ENCODE measurements at places on chromosomes 7 and 10.

DNA sequence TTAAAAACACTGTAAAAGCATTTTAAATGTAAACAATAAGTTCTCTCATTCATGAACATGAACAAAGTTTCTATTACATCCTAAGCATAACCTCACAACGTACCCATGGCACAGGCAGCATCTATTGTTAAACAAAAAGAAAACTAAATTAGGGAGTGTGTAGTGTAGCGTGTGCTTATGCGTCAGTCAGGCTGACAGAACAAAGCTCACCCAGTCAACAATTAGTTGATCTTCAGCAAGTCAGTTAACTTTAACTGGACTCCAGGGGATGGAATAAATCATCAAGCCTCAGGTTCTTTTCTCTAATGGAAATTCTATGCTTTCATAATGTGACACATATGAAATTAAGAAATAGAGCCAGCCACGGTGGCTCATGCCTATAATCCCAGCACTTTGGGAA lies 91.6 kb upstream of the ODAD2 start:
- no peak for DNase-seq

DNA sequence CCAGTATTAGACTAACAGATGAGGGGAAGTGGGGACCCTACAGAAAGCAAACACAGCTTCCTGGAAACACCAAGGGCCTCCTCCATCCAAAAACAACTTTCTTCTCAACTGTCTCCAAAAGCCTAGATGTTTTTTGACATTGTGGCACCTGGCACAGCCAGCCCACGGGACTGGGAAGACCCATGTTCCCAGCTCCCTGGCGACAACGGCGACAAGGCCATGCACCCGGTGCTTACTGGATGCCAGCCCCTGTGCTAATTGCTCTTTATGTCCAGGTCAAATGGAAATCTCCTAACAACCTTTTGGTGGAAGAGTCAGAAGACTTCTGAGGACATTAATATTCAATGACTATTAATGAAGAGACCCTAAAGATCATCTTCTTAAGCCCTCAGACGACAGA lies 7.1 kb downstream of the FGFR2 start:
- DNase-seq: no peak

DNA sequence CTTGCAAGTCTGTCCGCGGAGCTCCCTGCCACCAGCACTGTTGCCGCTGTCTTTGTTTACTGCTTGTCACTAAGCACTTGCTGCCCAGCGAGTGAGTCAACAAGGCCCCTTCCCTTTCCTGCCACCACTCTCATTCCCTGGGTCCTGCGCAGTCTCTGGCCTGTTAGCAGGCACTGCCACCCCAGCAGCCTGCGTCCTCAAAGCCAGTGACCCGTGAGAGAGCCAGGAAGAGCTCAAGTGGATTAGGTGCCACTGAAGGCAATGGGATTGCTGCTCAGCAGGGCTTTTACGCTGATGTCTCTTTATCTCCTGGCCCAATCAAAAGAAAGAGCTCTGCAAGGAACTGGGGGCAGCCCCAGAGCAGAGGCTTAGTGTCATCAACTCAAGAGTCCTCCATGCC lies at the start of gene FRMPD2:
Gene FRMPD2, minus strand, starts transcription at position 61 of the 400 bp plus-strand sequence. CDS start 129 bp downstream, outside the sequence.
- DNase-seq: no peak

- DNase-seq: no peak
Observed at GRCh38 chr10:4568731-4569130, 257.3 kb upstream of the AKR1E2 start.

DNA sequence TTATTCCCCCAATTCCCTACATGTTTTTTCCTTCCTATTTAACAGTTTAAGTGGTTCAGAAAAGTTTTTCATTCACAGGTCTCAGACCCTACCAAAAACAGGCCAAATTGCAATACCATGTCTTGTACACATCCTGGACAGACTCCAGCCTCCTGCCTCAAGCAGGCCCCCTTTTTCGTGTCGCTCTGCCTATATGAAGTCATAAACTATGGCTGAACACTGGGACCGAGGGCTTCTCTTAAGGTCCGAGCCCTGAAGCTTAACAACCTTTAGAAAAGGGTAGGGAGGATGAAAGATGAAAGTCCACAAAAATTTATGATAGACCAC lies 1.4 kb downstream of the FBXW4 start:
- DNase-seq: no peak

DNA sequence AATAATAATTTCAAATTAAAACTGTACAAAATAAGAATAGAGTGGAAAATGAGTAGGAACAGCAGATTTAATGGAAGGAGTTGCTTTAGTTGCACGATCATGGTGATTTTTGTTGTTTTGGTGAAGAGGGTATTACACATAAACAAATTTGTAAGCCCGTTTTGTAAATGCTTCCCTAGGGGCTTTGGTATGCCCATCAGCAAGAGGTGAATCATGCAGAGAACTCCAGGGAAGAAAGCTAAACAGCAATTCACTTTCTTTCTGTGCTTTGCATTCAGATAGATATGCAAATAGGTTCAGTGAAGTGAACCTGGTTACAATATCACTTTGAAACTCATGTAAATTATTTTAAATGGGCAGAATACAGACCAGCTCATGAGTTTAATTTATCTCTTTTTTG lies 422.2 kb upstream of the MTPN start:
- DNase-seq: no peak

GRCh38 chr7:155594961-155595366 lies 48.6 kb upstream of the CNPY1 start:
- no peak for DNase-seq

DNA sequence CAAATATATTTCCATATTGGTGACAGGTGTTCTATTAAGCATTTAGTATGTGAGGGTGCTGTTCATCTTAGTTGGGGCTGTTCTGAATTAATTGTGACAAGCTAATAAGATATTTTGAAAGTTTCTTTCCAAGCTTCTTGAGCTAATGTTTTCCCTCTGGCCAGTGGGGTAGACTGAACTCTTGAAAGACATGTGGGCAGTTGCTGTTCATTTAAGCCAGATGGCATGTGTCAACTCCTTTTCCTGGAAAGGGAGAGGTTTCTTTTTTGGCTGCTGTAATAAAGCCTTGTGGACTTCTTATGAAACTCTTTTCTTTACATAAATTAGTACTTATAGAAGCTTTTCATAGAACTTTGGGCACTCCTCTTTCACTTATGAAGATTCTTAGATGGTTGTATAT lies 21.7 kb downstream of the RAB18 start:
- DNase-seq: no peak

- DNase-seq: no peak
Observed at GRCh38 chr10:129780198-129780597, 183.9 kb downstream of the EBF3 start.

GRCh38 chr7:93120592-93121549 lies 3.1 kb upstream of the SAMD9 start:
- no peak for DNase-seq

DNA sequence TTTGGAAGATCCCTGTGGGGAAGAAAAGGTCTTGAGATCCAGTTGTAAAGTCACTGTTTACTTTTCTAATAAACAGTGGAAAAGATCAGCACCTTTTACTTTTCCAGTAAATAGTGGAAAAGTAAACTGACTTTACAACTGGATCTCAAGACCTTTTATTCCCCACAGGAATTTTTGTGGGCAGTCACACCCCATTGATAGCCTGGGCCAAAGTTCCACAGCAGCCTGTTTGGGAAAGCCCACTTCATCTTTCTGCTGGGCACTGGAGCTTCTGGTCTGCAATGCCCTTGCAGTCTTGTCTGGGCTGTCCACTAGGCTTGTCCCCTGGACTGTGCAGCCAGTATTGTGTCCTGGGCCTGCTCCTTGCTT lies 50.2 kb downstream of the ADCY1 start:
- DNase-seq: no peak

DNA sequence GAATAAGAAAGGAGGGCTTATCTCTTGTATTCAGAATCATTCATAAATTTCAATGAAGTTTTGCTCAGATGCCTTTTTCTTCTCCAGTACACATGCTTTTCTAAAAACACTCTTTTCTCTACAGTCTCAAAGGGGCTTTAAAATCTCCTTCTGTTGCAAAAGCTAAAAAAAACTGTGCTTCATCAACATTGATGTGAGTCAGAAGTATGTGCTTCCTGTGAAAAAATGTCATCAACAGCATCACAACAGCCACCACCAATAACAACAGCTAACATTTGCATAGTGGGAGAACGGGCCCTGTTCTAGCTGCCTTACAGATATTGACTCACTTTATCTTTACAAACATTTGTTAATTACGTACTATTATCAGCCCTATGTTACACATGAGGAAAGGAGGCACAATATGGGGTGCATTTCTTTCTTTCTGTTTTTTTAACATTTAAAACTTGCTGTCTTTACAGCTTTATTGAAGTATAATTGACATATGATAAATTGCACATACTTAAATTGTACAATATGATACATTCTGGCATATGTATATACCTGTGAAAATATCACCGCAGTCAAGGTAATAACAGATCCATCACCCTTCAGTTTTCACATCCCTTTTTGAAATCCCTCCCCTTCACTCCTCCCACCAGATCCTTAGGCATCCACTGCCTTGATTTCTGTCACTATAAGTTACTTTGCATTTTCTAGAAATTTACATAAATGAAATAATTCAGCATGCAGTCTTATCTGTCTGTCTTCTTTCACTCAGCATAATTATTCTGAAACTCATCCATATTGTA lies 1605.4 kb upstream of the LRRTM3 start:
- no peak for DNase-seq

DNA sequence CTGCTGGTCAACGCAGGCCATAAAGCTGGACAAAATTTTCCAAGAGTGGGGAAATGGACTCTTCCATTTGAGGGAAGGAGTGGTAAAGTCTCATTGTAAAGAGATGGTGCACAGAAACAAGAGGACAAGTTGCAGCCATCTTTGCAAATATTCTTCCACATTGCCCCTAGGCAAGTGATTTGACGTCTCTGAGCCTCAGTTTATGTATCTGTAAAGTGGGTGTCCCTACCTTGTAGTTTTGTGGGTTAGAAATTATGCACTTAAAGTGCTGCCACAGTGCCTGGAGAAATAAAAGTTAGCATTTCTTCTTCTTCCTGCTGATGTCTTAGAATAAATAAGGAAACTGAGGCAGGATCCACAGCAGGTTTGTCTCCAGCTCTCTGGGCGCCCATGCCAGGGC lies 12.1 kb downstream of the ADAMTS14 start:
- no peak for DNase-seq

DNA sequence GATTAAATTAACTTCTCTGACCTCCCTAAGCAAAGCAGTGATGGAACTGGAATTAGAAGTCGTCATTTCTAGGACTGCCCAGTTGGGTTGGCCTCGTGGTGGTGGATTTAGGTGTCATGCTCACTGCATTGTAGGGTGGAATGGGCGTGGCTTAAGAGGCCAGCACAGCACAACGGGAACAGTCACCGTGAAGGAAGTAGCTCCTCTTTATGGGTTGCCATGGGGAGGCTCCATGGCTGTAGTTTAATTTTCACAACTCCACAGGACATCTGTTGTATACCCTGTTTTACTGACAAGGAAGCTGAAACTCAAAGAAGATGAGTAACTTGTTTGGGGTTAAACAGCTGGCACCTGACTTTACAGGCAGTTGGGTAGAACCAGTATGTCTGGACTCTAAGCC lies 208.3 kb downstream of the CELF2 start:
- DNase-seq: no peak

DNA sequence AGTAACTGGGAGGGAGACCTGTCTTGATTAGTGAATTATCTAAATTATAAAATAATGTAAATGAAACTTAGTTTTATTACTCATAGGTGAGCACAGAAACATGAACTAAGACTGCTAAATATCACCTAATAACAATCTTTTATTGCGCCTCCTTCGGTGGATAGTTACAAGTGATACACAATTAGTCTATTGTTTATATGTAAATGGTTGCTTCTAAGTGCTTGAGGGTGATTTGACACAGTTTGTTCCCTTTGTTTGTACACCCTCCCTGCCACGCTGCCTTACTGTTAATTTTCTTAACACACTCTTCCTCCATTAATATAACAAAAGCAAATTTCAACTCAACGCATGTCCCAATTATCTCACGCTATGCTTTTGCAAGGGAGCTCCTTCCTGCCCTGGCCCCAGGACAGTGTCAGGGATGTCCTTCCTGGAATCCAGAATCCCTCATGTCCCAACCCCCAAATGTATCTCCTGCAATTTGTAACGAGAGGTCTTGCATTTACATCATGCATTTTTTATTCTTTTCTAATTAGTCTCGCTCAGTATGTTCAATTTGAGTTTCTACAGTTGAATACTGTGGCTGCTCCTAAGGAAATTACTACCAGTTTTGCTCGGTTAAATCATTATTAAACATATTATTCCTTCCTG lies 4.2 kb downstream of the NPSR1 start:
- DNase-seq: no peak

DNA sequence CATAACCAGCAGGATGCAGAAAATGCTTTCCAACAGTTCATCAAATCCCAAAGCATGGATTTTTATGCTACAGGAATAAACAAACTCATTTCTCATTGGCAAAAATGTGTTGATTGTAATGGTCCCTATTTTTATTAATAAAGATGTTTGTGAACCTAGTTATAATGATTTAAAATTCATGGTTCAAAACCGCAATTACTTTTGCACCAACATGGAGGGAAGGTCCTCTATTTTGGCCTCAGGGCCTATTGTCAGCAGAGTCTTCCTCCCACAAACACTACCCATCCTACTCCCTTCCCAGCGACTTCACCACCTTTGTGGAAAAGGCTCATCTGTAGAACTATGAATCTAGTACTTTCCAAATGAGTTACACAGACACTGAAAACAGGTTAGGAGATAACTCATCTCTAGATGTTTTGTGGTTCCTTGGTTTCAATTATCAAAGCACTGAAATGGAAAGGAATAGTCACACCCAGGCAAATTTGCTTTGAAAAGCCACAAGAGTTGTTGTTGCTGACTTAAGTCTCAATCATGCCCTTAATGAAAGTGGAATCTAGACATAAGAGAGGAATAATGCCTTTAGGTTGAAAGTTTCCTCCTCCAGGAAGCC lies 59.4 kb upstream of the FRMD4A start:
- no peak for DNase-seq

DNA sequence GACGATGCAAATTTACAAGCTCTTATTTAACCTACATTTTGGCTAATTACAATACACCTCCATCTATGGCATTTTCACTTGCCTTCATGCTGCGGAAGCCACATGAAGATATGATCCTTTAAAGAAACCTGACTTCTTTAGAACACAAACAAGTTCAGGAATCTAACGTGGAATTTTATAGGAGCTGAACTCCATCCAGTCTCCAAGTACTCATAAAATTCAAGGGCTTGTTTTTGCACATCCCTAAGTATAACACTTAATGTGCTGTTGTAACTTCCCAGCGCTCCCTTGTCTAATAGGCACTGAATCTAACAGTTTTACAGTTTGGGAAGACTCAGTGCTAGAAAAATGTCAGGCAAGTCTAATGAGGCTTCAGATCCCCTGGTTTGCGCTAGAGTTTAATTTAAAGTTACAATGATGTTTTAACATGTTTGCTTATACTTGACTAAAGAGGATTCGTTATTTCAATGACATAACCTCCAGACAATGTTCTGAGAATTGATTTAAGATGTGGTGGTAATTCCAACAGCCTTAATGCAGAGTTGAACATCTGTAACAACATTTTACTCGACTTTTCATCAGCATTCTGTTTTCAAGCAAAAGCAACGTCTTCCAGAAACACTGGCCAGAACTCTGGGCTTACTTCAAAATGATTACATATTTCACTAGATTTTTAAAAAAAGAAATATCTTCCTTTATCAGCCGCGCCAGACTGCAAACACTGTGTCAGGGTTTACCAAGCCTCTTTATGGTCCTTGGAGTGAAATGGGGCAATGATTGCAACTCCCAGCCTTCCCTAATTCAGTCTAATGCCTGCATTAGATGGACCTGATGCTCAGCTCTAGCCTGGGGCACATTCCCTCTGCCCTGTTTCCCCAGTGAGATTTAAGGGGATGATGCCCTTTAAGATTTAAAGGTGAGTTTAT lies 664.3 kb downstream of the KCNMA1 start:
- DNase-seq: no peak

All from stimulated activated CD8-positive, alpha-beta memory T cell treated with anti-CD3 and anti-CD28 coated beads, Interleukin-7, amount 100 ng/mL, for 1 hour (primary cell).